Astrocyte (in vitro differentiated cells and primary cell): ENCODE measurements at places on chromosomes 4 and X.
A peak's percentile ranks its signal among the peaks of the same experiment; 100 is the strongest.

DNA sequence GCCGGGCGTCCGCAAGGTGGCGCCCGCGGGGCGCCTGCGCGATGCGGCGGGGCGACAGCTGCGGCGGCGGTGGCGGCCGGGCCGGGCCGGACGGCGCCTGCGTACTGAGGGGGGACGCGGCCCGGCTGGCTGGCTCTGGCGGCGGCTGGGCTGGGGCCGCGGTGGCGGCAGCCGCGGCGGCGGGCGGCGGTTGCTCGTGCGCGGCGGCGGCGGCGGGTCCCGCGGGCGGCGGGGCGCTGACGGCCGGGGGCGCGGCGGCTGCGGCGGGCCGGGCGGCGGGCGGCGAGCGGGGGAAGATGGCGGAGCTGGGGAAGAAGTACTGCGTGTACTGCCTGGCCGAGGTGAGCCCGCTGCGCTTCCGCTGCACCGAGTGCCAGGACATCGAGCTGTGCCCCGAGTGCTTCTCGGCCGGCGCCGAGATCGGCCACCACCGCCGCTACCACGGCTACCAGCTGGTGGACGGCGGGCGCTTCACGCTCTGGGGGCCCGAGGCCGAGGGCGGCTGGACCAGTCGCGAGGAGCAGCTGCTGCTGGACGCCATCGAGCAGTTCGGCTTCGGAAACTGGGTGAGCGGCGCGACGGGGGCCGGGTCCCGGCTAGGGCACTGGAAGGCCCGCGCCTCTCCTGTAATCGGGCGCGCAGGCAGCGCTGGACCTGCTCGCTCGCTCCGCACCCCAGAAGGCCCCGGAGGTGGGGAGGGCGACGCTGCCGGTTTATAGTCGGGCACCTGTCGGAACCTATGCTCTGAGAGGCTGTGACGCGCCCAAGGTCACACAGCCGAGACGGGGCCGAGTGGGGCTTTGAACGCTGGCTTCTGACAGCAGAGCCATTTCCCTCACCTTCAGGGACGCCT, at the start of gene TADA2B:
Gene TADA2B (plus strand): TSS at position 89 of the 853 bp plus-strand sequence. CDS start 208 bp downstream, at position 297.
- DNase-seq: peak; percentile 27

GRCh38 chr4:39469429-39470077, 10.7 kb downstream of the LIAS start:
- DNase-seq: peak; percentile 78

DNA sequence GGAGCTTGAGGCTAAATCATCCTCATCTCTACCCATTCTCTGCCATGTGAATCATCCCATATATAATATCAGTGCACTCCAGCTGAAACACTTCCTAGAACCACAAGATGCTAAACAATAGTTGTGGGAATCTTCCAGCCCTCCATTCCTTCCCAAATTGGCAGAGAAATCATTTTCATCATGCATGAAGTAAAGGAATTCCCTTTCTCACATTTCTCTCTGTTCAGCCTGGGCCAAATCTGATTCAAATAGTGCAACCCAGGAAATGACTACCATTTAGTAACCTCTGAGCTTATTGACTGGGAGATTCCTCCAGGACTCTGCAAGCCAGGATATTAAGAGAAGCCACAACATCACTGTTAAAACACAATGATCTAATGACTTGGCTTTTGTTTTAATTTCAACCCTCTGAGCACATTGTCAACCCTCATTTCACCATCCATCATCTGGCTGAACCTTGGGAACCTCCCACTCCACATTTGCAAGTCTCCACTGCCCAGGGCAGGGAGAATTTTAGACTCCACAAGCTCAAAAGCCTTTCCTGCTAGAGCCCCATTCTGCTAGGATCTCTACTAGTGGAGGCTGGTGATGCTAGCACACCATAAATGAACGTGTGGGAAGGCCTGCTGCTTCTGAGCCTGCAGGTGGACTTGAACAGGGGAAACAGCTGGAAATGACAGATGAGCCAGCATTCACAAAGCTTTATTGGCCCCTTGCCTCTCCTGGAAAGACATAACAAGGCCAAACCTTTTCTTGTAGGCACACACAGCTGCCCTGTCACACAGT, 133.9 kb downstream of the TET2 start:
- peak; percentile 99 for DNase-seq

DNA sequence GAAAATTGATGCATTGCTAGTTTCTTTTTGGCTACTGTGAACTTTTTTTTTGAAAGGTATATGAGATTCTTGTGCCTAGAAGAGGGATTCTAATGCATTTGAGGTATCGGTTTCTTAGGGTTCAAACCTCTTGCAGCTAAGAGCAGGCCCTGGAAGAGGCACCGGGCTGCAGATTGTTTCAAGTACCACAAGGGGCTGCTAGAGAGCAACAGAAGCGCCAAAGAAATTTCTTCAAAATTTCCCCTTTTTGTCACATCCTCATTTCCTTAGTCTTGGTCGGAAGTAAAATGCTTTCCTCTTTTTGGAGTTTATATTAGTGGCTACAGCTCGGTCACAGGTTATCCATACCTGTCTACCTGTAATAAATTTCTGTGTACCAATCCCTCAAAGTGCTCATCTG, 89.8 kb downstream of the PDGFRA start:
- DNase-seq: peak; percentile 22
